Stimulated activated CD4-positive, alpha-beta T cell treated with anti-CD3 and anti-CD28 coated beads, Interleukin-15, amount 100 ng/mL, for 1 hour (primary cell): ENCODE measurements at places on chromosomes 2 and 18.

- DNase-seq: no peak
Observed at GRCh38 chr2:59770651-59771050, 782.8 kb downstream of the BCL11A start.

GRCh38 chr2:221503965-221504364 is 68.1 kb downstream of the EPHA4 start:
- DNase-seq: no peak

- DNase-seq: no peak
Observed at GRCh38 chr18:13424363-13424762, 205.8 kb downstream of the LDLRAD4 start.

- DNase-seq: no peak
Observed at GRCh38 chr2:159151198-159152127, 135.0 kb downstream of the WDSUB1 start.

DNA sequence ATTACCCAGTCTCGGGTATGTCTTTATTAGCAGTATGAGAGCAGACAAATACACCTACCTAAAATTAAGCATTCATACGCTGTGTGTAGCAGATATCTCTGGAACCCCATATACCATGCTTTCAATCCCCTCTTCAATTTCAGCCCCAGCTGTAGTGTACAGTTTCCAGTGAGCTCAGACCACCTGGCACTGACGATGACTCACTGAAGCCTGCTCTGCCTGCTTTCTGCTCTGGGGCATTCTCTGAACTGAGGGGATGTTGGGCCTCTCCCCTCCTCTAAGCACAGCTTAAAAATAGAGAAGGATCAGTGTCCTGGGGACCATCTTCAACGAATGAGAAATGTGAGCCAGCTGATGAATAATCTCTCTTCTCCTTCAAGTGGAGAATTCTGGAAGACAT is 8.7 kb upstream of the CCL20 start:
- DNase-seq: no peak

DNA sequence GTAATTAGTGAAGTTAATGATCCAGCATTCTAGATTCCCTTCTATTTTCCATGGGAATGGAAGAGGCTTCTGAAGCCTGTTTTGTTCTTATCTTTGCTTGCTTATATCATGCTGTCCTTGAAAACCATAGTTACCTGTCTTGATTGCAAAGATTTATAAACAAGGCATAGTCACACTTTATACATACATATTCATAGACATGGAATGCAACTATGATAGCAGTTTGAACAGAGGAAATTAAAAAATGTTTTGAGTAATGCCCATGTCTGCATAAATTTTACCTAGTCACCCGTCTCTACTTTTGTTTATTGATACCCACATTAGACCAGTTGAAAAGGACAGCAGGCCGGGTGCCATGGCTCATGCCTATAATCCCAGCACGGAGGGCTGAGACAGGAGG is 289.0 kb downstream of the PTPRM start:
- no peak for DNase-seq

DNA sequence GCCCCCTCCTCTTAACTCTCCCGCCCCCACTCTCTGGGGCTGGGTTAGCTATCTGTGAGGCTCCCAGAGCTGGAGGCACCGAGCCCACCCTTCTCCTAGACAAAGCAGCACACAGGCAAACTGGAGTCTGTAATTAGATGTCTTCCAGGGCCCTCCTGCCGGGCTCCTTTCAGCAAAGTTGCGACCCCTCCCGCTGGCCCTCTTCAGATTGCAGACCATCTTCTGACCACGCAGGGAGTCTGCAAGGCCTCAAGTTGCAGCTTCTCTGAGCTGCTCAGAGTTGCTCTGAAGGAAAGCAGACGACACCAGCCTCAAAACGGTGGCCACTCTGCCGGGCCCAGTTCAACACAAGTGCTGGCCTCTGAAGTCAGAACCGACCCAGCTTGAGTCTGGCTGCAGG is 228.4 kb upstream of the COPS8 start:
- no peak for DNase-seq

DNA sequence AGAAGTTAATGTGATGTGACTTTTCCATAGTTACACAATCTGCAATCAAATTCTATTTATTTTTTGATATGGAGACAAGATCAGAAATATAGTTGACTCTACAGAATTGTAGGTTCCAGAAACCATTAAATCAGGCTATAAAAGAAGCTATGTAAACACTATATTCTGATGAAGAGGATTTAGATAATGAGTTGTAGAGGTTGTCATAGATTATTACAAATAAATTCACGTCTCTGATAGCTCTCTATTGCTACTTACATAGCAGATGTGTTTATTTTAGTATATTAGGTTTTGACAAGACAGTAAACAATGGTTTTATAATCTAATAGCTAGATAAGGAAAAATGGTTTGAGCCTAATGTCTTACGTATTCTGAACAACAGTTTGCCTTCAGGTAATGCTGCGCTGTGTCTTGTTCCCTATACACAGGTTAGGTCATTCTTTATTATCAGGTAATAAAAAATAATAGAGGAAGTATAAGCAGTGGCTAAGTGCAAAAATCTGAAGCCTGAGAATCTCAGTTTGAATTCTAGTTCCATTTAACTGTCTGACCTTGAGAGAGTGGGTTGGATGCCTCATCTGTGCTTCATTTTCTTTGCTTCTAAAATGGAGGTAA is 93.4 kb downstream of the PPP1R1C start:
- no peak for DNase-seq

DNA sequence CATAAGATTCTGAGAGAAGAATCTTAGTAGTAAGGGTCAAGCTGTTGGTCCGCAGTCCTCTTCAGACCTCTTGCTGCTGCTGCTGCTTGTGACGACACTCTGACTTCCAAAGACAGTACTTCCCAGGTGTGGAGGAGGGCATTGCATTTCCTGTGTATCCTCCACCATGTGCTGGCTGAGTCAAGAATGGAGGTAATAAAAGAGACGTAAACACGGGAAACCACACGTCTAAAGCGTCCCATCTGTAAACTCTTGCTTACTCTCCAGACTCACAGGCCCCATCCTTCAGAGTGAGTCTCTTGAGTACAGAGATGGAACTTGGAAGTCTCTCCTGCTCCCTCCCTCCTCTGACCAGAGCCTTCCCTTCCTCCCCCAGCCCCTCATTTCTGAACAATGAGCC is 25.6 kb downstream of the KLHL29 start:
- no peak for DNase-seq

DNA sequence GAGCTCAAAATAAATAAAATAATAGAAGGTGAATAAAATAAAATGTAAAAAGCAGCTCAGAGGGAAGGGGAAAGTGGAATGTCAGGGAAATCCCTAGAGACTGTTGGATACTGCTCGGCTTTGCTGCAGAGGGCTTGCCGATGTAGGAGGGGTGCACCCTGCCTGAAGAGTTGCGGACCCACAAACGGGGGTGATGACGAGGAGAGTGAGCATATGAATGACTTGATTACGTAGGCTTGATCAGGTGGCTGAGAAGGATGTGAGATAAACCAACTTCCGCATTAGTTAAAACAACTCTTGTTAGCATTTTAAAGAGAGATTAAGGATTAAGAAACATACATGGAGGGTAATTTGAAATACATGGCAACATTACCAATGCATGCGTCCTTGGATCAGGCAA is 21.0 kb upstream of the TMEM237 start:
- no peak for DNase-seq

- DNase-seq: no peak
Observed at GRCh38 chr2:146527166-146527565, 1317.7 kb upstream of the ACVR2A start.

DNA sequence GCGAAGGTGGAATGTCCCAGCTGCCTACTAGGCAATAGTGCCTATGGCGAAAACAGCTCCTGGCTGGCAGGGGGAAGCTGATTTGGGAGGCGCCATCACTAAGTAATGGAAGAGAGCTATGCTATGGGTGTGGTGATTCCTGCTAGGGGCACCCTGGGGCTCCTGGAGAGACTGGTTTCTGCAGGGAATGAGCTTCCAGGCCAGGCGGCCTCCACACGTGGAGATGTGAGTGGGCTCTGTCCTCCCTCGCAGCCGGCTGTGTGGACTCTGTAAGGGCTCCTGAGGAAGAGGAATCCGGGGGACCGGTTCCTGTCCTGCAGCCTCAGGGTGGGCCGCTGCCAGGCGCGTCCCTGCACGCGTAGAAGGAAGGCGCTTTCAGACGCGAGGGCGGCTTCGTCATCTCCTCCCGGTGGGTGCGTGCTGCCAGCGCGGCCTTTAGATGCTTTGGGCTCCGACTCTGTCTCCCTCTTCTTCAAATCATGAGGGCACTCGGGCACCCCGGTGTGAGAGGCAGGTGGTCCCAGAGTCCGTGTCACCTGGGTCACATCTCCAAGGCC is 55.5 kb upstream of the ANKRD62 start:
- no peak for DNase-seq
